ENCODE measurements at places on chromosomes 4 and X. TPM values are rescaled to one million over a fixed set of nuclear protein-coding genes. Genes with fewer than 3 reads are reported as not detected.

- no peak for ATAC-seq
Measured at GRCh38 chrX:68827256-68827655, 1.6 kb upstream of the EFNB1 start.

DNA sequence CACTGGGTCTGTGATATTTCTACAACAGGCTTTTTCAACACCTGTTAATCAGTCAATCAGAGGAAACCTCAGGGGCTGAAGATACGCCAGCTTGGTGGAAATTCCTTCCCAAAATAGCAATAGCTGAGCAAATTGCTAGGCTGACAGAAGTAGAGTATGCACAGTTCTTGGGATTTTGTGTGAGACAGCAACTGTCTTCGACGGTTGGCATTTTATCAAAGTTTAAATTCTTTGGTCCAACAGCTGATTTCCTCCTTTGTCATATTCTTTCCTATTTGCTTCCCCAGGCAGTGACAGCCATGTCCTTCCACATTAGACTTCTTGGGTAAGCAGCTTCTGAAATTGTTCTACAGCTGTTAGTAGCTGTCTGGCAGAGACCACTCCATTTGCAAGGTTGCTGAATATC lies 8.0 kb upstream of the PALLD start:
- no peak for ATAC-seq

- ATAC-seq = no peak
Measured at GRCh38 chrX:71253253-71254091, 468 bp downstream of the ZMYM3 start.

DNA sequence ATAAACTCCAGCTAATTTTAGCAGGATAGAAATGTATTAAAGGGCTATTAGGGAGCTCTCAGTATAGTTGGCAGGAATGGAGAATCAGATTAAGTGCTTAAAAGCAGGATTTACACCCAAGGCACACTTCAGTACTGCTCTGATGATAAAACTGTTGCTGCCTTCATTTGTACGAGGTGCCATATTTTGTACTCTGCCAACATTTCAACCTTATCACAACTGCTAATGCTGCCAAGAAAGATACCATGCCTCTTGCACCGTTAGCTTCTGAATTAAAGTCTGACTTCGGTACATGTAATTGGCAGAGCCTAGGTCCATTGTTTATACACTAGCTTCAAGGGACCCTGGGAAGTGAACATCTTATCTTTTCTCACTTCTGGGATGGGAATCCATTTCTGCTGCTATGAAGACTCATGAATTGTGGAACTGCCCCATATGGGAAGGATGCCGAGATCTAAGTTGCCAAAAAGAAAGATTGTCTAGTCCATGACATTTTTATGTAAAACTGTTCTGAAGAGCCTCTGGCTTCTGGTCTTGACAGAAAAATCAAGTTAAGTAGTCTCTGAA lies 624.0 kb upstream of the IGFBP7 start:
- no peak for ATAC-seq

- ATAC-seq = peak; percentile 85
Measured at GRCh38 chr4:121199742-121200561, 35.8 kb upstream of the TNIP3 start.

GRCh38 chr4:102439812-102440211 lies 61.3 kb upstream of the NFKB1 start:
- ATAC-seq = no peak

- no peak for ATAC-seq
Measured at GRCh38 chrX:46547857-46548256, 2.6 kb upstream of the ZNF674 start.

DNA sequence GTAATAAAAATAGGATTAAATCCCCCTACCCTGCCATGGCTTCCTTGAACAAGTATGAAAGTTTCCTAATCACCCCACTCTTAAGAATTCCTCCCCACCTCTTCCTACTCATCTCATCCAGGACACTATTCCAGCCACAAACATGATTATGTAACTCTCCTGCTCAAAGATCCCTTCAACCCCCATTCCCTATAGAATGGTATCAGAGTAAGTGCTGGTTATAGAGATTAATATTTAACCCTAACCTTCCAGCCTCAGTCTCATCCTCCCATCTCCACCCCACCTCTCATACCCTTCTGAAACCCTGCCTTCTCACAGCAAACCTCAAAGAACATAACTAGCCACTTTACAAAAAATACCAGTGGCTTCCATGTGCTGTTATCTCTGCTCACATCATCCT lies 155.1 kb downstream of the PPP3CA start:
- ATAC-seq = no peak

DNA sequence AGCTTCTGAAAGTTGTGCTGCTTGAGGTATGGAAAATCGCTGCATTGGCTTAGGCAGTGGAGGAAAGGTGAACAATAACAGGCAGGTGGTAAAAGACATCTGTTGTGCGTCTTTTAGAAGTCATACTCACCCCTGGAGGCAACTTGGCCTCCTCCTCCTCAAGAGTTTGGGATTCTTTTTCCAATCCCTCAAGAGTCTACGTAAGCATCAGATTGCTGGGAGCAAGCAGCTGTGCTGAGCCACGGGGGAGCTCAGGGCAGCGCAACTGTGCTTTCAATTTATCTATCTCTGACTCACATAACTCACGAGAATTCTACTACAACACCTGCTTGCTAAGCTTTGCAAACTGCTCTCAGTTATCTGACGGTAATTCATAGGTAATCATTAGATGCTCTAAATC lies 6.4 kb upstream of the RBMX2 start:
- ATAC-seq = no peak

GRCh38 chr4:102422843-102423242 lies 77.6 kb upstream of the SLC39A8 start:
- no peak for ATAC-seq

- no peak for ATAC-seq
Measured at GRCh38 chr4:41197495-41197894, 16.8 kb downstream of the APBB2 start.

DNA sequence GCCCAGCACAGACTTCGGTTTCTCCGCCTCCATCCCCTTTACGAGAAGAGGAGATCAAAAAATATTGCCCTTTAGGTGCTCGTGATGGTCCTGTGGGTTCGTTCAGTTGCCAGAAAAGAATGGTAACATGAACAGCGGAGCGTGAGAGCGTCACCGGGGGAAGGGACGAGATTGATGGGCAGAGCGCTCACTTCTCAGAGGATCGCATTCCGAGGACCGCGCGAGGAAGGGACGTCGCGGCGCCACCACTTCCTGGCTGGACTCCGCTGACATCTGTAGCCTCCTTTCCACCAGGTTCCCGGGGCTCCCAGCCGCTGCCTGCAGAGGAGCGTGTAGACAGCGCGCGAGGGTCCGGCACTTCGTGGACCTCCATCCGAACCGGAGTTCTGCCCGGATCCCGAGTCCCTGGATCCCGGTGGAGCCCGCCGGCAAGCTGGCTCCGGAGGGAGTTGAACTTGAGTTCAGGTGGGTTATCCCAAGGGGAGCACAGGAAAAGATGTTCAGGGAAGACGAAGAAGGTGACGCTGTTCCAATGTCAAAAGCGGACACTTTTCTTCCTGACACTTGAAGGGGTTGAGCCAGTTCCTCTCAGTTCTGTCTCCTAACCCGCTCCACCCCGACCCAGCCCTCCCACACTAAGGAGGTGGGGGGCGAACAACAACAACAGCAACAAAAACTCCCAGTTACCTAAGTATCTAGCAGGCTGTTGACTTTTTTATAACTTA lies 484 bp downstream of the GALNTL6 start:
- ATAC-seq = no peak

GRCh38 chr4:37279121-37279520 lies 34.6 kb downstream of the NWD2 start:
- ATAC-seq = no peak

DNA sequence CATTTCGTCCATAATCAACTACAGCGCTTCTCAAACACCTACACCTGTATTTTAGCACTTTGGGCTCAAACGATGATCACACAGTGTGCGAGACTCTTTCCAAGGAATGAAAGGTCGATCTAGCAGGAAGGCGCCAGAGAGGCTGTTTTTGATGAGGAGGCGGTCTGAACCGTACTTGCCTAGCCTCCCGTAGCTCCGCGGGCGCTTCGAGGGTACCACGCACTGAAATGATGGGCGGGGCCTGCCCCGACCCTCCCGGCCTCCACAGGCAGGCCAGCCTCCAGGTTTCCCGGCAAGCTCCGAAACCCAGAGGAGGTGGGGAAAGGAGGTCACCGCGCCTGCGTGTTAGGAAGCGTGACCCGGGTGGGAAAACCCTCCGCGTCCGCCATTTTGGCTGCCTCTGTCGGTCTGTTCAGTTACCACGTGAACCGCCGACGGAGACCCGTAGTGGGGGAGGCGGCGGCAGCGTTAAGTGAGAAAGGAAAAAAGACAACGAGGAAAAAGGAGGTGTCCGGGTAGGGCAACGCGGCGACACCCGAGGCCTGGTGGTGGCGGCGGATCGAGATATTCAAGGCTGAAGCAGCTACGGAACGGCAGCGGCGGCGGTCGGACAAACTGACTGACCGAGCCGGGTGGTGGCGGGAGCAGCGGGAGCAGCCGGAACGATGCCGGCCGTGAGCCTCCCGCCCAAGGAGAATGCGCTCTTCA lies at the start of gene NAA15:
Gene NAA15 (plus strand): TSS at position 393 of the 708 bp plus-strand sequence. CDS start 273 bp downstream, at position 666.
- peak; percentile 90 for ATAC-seq

- peak; percentile 45 for ATAC-seq
Measured at GRCh38 chr4:105186701-105187161, 40.1 kb downstream of the TET2 start.

DNA sequence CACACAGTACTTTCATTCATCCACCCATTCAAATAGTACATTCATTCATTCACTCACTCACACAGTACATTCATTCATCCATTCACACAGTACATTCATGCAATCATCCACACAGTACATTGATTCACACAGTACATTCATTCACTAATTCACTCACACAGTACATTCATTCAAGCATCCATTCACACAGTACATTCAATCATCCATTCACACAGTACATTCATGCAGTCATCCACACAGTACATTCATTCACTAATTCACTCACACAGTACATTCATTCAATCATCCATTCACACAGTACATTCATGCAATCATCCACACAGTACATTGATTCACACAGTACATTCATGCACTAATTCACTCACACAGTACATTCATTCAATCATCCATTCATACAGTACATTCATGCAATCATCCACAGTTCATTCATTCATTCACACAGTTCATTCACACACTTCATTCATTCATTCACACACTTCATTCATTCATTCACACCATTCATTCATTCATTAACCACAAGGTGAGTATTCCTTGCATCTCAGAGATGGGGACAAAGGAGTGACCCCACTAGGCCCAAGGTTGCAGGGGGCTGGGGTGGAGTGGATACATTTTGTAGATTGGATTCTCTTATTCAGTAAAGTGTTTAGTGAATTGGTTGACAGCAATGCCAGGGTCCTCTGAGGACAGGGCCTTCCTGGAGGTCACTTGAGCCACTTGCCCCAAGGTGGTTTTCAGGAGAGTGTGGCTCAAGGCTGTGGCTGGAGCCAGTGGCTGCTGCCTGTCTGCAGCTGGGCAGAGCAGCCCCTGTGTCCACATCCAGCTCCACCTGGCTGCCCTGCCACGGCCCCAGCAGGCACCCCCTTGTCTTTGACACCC lies 4.3 kb upstream of the SPON2 start:
- peak; percentile 77 for ATAC-seq

- ATAC-seq = no peak
Measured at GRCh38 chr4:171646984-171647383, 166.2 kb upstream of the GALNTL6 start.

- peak; percentile 97 for ATAC-seq
Measured at GRCh38 chrX:9997524-9997923, 30.4 kb downstream of the CLDN34 start.

DNA sequence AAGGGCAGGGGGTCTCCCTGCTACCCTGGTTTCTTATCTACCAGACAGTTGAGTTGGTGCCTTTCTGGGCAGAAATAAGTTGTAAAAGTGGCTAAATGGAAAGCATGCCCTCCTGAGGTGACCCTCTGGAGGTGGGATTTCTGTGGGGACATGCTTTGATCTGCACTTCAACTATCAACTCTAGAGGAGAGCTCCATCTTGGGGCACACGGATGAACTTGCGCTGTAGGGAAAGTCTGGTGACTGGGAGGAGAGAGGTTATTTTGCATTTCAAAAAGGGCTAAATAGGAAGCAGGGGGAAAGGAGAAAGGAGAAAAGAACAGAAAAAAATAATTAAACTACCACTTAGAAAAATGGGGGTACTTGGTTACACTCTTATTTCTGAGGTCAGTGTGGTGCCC lies 12.7 kb upstream of the RHOXF2B start:
- no peak for ATAC-seq

Gene MED12
- total RNA-seq = 144 TPM

Gene GUCY1B1
- total RNA-seq = not detected

Gene HPGDS
- 1.1 TPM for total RNA-seq

Gene COL4A5
- not detected for total RNA-seq

Gene TKTL2
- not detected for total RNA-seq

Gene INPP4B
- 53.9 TPM for total RNA-seq

Gene TLR10
- 0.19 TPM for total RNA-seq

Gene PNMA3
- total RNA-seq = 1.8 TPM

Gene PRAF2
- 14.3 TPM for total RNA-seq

Gene KIAA1210
- not detected for total RNA-seq

Gene TMEM131L
- 19.1 TPM for total RNA-seq

Gene EPHA5
- not detected for total RNA-seq

Gene SPATA18
- total RNA-seq = 0.19 TPM

Gene TMEM31
- total RNA-seq = not detected
